Heart right ventricle (tissue), 16 donors: ENCODE measurements at places on chromosomes 16 and 17.

DNA sequence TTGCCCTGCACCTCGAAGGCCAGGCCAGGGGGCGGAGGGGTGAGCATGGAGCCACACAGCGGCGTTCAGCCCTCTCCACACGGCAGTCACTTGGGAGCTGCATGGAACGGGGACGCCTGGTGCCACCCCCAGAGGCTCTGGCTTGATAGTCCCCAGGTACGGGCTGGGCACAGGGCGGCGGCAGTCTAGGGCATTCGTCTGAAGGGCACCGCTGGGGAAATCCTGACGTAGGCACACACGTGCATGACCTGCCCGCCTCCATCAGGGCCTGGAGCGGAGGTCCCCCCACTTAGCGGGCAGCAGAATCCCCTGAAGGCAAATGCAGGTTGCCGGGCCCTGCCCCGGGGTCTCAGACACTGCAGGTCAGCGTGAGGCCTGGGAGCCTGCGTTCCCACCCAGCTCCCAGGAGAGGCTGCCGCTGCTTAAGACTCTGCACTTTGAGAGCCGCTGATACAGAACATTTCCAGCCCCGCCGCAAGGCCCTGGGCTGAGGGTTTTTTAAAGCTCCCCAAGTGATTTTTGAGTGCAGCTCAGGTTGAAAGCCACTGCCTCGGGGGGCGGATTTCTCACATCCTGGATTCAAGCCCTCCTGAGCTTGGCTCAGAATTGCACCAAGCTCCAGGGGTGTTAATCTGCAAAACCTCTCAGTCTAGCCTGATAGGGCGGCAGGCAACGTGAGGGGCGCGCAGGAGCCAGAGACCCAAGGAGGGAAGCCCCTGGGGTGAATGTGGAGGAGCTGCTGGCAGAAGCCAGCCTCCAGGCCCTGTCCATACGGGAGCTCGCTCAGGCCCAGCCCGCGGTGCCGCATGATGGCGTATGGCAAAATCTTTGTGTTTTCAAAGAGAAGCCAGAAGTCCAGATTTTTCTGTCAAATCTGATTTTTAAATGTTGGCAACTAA is 182.3 kb upstream of the GSE1 start:
- no peak for DNase-seq

GRCh38 chr16:83830769-83831455 is 23.1 kb downstream of the HSBP1 start:
- DNase-seq: no peak

GRCh38 chr16:82601989-82602640 is 24.7 kb upstream of the CDH13 start:
- DNase-seq: no peak

DNA sequence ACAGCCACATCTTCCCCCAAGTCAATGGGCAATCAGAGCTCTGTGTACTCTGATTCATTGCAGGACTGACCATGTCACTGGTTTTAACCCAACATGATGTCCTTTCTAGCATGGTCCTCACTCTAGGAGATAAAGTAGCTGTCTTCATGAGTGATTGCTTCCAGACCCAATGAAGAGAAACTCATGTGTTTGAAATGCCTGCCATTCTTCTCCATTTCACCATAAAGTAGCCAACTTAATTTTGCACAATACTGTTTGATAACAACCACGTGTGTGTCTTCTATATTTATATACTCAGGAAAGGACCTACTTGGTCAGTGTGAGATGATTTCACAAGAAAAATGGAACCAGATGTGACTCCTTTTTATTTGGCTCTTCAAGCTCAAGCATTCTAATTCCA is 172.5 kb downstream of the AXIN2 start:
- no peak for DNase-seq

- DNase-seq: no peak
Observed at GRCh38 chr17:74042744-74043486, 160.6 kb upstream of the RPL38 start.

- no peak for DNase-seq
Observed at GRCh38 chr17:5019475-5019956, 15.7 kb downstream of the SLC52A1 start.

DNA sequence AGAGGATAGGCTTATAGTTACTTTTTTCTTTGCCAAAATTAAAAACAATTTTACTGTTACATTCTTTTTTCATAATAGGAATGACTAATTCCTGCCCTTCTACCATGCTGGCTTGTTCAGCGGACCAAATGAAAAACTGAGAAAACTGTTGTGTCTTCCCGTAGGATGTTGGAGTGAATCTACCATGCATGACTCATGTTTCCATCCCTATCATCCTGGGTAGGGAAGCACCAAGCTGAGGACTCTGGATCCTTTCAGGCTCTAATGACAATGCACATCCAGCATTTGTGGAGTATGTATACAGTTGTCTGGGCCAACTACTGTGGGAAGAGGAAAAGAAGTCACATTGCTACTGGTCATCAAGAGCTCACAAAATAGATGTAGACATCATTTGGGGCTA is 41.1 kb upstream of the DHX8 start:
- DNase-seq: no peak

DNA sequence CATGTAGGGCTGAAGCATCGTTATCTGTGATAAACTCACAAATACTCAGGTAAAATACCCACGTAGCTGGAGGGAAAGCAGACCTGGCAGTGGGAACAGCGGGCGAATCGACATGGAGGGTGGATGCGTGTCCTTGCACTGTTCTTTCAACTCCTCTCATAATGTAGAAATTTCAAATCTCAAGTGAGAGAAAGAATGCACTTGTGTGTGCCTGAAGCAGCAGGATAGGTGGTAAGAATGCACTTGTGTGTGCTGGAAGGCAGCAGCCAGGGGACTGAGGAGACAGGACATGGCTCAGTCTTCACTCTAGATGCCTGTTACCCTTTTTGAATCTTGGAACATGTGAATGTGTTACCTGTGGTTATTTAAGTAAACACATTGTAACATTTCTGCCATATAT is 10.4 kb downstream of the IFT140 start:
- no peak for DNase-seq

DNA sequence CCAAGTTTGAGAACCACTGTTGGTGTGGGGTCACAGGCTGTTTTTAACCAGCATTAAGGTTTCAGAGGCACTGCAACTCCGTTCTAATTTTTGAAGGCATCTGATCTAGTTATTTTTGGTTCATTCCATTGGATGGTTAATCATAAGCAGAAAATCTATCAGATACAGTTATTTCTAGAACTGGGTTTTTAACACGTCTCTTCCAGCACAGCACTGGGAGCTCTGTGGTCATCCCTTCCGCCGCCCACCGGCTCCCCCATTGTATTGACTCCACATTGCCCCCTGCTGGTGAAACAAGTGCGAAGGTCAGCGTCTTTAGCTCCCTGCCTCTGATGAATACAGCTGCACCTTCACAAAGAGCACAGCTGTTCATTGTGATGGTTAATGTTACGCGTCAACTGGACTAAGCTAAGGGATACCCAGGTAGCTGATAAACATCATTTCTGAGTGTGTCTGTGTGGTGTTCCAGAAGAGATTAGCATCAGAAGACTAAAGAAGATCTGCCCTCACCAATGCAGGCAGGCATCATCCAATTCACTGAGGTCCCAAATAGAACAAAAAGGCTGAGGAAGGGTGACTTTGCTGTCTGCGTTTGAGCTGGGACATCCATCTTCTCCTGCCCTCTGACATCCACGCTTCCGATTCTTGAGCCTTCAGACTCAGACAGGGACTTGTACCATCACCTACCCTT is 8.5 kb downstream of the CCL18 start:
- DNase-seq: peak; percentile 45

DNA sequence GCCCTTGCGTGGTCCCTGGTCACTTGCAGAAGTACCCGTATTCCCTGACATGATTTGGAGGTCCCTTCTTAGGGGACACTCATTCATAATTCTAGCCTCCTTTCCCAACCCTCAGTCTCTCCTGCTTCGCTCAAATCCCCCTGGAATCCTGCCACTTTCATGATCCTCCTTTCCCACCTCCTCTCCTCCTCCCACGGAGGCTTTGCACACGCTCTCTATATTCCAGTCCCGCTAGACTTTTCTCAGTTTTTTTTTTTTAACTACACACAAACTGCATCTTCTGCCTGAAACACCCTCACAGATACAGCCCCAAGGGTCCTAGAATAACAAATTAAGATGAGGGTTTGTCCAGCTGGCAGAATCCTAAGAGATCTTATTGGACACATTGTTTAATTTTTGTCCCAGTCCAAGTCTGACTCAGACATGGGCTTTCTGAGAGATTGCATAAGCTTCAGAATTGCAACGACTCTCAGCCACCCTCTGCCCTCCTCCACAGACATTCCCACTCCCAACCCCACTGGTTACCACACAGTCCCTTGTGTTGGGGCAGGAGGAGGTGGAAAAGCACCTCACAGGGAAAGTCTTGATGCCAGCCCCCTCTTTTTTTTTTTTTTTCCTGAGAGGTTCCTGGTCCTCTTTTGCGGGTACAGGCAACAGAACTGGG is 739.5 kb upstream of the EEF2KMT start:
- DNase-seq: no peak

DNA sequence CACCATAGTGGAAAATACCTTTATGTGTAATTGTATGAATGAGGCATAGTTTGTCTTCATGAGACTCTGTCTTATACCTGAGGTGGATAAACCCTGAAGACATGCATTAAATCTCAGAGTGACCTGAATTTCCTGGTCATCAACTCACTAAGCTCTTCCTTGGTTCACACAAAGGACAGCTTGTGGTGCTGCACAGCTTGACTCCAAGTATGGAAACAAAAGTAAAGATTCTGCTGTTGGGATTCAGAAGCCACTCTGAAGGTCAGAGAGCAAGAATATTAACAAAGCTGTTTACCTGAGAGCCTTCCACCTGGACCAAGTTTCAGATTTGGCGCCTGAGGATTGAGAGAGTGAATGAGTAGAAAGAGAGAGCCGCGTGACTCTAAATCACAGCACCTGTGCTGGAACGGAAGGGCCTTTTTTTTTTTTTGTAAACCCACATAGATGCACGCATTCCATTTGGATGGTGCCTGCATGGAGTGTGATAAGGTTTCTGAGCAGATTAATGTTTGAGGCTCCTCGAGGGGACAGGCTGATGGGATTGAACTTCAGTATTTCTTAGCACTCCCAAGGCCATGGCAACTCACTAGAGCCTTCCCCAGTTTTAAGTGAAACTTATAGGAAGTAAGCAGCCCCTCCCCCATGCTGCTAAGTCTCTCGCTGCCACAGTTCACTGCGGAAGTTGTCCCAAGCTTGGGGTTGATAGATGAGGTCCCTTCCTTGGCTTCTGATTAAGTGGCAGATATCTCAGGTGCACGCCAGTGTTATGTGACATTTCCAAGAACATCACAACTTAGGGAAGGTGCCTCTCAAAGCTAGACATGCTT is 28.7 kb downstream of the CALB2 start:
- no peak for DNase-seq

- DNase-seq: no peak
Observed at GRCh38 chr17:58521680-58522079, 7.2 kb upstream of the MTMR4 start.

GRCh38 chr17:79919862-79920720 is 80.9 kb upstream of the CBX4 start:
- peak; percentile 8 for DNase-seq

DNA sequence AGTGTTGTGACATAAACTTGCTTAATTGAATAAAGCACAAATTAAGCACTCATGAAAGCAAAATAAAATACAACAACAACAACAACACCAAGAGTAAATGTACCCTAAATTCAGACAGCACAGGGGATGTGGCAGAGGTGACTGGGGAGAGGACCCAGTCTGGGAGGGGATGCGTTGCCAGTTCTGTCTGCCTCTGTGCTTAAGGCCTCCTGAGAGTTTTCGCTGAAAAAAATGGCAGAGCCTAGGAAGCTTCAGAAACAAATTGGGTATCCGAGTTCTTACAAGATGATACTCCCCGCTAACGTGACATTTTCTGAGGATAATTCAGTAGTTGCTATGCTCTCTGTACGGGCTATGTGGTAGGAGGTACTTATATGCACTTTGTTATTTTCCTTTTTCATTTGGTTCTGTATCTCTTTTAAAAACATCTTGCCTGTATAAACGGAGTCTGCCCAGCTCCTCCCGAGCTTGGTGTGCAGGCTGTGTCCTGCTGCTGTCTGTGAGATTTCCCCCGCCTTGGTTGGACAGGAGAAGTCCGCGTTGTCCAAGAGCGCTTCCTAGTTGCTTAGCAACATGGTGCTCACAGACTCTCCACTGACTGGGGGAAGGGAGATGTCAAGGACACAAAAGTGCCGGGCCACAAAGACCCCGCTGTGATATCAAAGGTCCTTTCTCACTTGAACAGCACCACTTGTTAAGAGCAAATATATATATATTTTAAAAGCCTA is 134.2 kb upstream of the CPHXL start:
- no peak for DNase-seq

DNA sequence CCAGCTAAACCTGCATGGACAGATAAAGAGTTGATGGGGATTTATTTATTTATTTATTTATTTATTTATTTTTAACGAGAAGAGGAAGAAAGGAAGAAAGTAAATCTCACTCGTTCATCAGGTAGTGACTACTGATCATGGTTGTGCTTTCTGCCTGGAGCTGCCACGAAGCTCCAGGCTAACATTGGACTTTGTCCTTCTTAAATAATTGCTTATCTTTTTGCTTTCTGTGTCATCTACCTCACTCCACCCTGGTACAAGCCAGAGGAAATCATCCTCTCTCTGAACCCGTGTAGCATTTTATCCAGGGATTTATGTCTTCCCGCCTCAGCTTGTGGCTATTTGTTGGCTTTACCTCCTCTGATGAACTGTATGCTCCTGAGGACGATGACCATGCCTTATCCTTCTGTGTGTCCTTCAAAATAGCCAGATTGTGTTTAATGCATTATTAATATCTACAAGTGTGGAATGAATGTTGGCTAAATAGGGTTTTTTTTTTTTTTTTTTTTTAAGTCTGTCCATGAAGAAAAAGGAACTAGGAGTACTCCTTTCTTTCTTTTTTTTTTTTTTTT is 8.0 kb upstream of the SLC12A3 start:
- DNase-seq: no peak

- no peak for DNase-seq
Observed at GRCh38 chr16:12337871-12338655, 361.5 kb downstream of the SNX29 start.

DNA sequence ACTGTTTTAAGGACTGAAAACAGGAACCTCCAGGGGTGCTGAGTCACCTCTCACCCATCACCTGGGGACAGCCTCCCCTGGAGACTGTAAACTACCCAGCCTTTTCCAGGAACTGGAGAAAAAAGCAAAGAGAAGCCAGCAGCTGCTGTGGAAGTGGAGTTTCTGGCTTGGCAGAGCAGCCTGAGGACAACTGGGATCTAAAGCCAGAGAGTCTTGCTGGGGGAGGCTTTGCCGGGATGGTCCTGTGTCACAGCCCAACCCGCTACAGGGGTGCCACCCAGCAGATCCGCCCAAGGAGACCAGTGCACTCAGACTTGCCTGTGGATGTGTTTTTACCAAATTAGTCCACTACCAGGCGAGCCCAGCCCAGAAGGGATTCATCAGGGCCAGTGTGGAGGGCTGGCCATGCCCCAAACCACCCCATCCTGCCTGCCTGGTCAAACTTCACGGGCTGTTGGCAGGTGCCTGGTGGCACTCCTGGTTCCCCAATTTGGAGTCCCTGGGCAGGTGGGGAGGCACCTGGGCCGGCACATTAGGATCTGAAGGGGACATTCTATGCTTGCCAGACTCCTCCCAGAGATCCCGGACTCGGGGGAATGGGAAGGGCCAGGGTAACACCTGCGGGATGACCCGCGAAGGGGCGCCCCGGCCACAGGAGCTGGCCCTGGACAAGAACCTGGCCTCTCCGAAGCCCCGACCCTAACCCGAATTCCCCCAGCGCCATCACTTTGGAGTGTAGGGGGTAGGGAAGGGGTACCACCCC is 771 bp downstream of the MSRB1 start:
- no peak for DNase-seq
